ENCODE measurements at places on chromosomes 1 and 21. TPM values are rescaled to one million over a fixed set of nuclear protein-coding genes. Genes with fewer than 3 reads are reported as not detected.

DNA sequence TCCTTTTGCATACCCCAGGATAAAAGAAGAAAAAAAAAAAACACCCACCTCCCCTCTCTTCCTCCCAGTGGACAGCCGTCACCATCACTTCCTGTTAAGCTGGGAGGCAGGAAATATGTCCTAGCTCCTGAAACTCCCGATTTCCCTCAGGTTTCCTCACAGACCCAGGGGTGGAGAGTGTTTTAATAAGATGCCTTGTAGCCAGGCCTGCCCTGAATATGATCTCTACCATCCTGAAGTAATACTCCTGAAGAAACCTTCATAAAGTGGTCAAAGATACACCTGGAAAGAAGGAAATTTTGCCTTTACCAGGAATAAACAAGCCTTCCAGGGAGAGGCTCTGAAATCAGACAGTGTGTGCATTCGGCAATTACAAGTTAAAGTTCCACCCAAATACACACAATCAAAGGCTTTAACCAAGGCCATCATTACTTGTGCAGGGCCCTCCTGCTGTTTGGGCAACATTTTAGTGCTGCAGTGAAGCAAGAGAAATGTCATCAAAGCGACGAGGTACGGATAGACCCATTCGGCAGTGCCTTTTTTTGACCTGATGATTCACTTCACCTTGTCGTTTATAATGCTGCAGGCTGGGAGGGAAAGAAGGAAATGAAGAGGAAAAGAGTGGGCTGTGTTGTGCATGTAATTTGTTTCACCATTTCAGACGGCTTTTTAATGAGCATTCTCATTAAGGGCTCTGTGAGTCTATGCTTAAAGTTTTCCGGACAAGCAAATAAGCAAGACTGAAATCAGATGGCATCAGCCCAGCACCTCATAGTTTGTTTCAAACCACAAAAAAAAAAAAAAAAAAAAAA, 41.0 kb upstream of the RASAL2 start:
- DNase-seq = peak; percentile 42

GRCh38 chr1:20343149-20343937, 52.7 kb downstream of the VWA5B1 start:
- DNase-seq = no peak

DNA sequence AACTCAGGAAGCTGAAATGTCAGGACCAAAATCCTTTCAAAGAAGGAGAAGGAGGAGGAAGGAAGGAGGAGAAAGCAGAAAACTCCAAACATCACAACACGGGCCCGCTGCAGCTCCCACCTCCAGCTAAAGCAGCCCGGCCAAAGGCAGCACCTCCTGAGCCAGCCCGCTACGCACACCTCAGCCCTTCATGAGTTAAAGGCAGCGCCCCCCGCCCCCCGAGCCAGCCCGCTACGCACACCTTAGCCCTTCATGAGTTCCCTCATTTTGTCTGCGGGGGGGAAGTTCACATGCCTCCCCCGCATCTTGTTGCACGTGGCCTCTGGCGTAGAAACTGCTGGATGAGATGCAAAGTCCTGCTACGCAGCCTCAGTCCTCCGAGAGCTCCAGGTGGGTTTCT, 90.7 kb upstream of the ARHGEF16 start:
- no peak for DNase-seq

GRCh38 chr1:66176012-66176715, 357.8 kb upstream of the SGIP1 start:
- peak; percentile 41 for DNase-seq

GRCh38 chr1:85225624-85226380, 25.0 kb upstream of the SYDE2 start:
- no peak for DNase-seq

DNA sequence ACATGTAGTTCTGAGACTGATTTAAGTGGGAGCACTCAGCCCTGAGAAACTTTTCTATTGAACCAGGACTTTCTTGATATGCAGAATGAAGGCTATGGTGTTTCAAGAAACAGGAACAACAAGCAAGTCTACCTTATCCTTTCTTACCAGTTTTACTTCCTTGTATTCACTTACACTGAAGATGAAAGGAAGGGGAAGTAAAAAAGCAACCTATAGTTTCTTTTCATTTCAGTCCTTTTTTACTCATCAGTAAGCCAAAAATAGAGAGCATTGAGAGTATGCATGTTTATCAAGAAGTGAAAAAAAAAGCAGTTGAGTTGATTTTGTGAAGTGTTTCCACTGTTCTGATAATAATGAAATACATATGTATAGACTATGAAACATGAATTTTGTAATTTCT, 1010.3 kb downstream of the AMY1C start:
- no peak for DNase-seq

DNA sequence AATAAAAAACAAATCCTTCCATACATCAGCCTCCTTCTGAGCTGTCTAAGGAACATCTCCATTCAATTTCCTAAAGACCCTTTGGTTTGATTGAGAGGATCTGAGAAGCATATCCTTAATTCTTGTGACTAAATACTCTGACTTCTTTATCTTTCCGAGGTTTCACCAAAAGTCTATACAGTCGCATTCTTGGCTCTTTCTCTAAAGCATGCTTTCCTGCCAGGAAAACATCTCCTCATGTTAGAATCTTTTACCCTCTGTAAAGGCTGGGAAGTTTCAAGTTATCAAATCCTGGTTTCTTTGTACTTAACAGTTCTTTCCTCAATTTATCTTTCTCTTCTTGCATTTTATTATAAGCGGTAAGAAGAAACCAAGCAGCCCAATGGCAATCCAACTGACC, 630.4 kb downstream of the PTPRC start:
- DNase-seq = no peak

DNA sequence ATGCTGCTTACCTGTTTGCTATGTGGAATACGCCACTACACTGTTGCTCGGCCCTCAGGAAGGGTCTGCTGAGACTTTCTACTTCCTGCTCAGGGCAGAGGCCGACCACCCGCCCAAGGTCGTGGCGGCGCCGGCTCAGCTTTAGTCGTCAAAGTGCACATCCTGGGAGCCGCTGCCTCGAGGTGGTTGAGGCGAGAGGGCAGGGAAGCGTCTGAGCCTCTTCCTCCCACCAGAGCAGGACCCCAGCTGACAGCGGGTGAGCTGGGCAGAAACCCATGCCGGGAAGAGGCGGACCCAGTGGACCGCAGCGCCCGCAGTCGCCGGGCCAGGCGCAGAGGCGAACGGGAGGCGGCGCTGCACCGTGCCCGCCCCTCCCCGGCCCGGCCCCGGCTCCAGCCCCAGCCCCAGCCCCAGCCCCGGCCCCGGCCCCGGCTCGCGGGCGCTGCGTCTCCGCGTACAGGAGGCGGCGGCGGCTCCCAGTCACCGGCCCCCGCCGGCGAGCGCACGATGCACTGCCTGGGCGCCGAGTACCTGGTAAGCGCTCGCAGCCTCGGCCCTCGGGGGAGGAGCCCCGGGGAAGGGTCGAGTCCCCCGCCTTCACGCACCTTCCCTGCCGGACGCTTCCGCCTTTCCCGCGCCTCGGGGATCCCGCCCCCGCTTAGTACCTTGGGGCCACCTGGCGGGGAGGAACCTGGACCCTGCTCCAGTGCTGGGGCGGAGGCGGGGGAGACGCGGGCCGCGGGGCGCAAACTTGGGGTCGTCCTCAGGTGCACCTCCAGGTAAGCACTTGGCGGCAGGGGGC, at the start of gene SLC44A3:
SLC44A3 (plus strand) TSS at position 413 of the 802 bp plus-strand sequence; CDS start at position 508, 95 bp downstream.
- peak; percentile 51 for DNase-seq

DNA sequence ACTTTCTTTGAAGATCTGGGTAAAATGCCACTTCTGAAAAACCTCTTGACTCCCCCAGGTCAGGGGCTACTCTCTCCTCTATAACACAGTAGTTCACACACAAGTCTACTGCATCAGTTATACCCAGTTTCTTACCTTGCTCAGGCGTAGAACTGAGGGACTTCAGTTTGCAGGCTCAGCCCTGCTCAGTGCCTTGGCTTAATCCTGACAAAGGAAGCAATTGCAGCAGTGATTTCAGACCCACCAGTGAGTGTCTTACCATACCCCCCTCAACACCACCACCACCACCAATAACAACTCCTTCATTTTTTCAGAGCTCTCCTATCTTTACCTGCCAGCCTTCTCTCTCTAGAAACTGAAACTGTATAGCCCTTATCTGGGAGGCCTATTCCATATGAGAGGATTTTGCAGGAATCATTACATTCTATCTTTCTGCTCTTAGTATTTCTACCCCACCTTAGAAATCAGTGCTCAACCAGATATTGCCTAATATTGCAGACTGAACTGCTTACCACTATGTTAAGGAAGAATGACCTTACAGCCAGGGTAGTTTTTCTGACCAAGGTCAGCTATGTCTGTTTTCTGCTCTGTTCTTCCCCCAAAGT, 105.5 kb upstream of the S1PR1 start:
- DNase-seq = no peak

The UTS2 gene
- not detected for total RNA-seq

The ELF3 gene
- 0.10 TPM for total RNA-seq

The SDC3 gene
- total RNA-seq = 21.7 TPM

Data from MCF 10A (cell line).